Bronchus fibroblast of lung (primary cell): ENCODE measurements at places on chromosomes 5 and 9. TPM values are rescaled to one million over a fixed set of nuclear protein-coding genes. Genes with fewer than 3 reads are reported as not detected.

Gene CTSV
- 0.89 and 1.0 TPM in 2 replicates for total RNA-seq

Gene GMCL2
- total RNA-seq, result not detected in 2 replicates

Gene DEPDC1B
- total RNA-seq, result 13.3 and 16.4 TPM in 2 replicates

Gene COL27A1
- 4.0 and 4.5 TPM in 2 replicates for total RNA-seq

Gene PRDM9
- not detected in 2 replicates for total RNA-seq

Gene BARHL1
- not detected in 2 replicates for total RNA-seq

Gene STPG3
- total RNA-seq, result not detected in 2 replicates

Gene PCDHA9
- total RNA-seq, result not detected in 2 replicates

Gene NXNL2
- total RNA-seq, result 1.5 and 1.8 TPM in 2 replicates

Gene TXNDC8
- total RNA-seq, result not detected in 2 replicates

Gene PPP3R2
- not detected in 2 replicates for total RNA-seq

Gene IARS1
- total RNA-seq, result 183 and 186 TPM in 2 replicates

Gene KCNV2
- total RNA-seq, result not detected in 2 replicates

Gene ZNF483
- total RNA-seq, result 0.17 and 0.59 TPM in 2 replicates

Gene GCNT1
- 33.9 and 40.9 TPM in 2 replicates for total RNA-seq

Gene MARCOL
- not detected in 2 replicates for total RNA-seq

Gene RETREG1
- total RNA-seq, result 0.45 and 0.84 TPM in 2 replicates

Gene FOXD4L6
- total RNA-seq, result under 0.01 TPM in 1 of 2 replicates, not detected in the other

Gene GABRA6
- not detected in 2 replicates for total RNA-seq

Gene LVRN
- under 0.01 TPM in 2 replicates for total RNA-seq

Gene KIF3A
- 3.1 and 3.4 TPM in 2 replicates for total RNA-seq

Gene YIPF5
- total RNA-seq, result 76.0 and 92.9 TPM in 2 replicates

Gene POLR3G
- total RNA-seq, result 14.6 and 20.2 TPM in 2 replicates

Gene FCN2
- not detected in 2 replicates for total RNA-seq

Gene DNAI1
- not detected in 2 replicates for total RNA-seq

Gene NUDT2
- 62.0 and 66.4 TPM in 2 replicates for total RNA-seq

Gene LRRC26
- not detected in 2 replicates for total RNA-seq

Gene GABRA1
- not detected in 2 replicates for total RNA-seq

Gene BTNL9
- not detected in 2 replicates for total RNA-seq

Gene TLN1
- total RNA-seq, result 279 and 318 TPM in 2 replicates

Gene CTNND2
- not detected in 2 replicates for total RNA-seq

Gene SARDH
- 6.2 and 6.7 TPM in 2 replicates for total RNA-seq

Gene GABRB2
- total RNA-seq, result not detected in 2 replicates

Gene ZDHHC11
- 0.34 and 0.59 TPM in 2 replicates for total RNA-seq

Gene CHSY3
- total RNA-seq, result 1.8 and 2.4 TPM in 2 replicates
